ENCODE measurements at places on chromosomes 6 and 20.

GRCh38 chr6:53440336-53440945 lies 91.7 kb upstream of the ELOVL5 start:
- peak; percentile 53 for DNase-seq

DNA sequence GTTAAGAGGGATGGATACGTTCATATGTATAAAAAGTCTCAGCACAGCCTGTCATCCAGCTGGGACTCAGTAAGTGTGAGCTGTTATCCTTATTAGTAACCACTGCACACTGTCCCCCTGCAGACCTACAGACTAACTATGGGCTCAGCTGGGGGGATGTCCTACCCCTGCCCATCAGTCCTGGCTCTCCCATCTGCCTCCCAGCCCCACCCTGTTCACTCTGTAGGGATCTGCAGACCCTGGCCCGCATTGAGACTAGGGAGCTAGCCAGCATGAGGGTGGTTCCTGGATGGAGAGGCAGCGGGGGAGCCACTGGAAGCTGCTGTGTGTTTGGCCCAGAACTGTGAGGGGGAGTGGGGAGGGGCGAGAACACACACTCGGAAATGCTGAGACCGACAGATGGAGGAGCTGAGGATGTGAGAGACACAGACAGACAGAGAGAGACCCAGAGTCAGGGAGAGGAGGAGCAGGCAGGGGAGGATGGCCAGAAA lies 17.1 kb downstream of the XKR7 start:
- DNase-seq: no peak

GRCh38 chr6:87588756-87589407 lies 905 bp downstream of the RARS2 start:
- DNase-seq: peak; percentile 5

DNA sequence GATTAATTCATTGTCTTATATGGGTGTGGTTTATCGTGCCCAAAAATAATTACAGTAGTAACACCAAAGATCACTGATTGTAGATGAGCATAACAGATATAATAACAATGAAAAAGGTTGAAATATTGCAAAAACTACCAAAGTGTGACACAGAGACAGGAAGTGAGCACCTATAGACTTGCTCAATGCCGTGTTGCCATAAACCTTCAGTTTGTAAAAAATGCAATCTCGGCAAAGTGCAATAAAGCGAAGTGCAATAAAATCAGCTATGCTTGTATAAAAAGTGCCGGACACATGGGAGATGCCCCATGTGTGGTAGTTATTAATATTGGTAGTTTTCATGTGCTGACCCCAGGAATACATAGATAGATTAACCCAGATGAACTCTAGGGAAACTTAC lies 192.6 kb downstream of the NRN1 start:
- no peak for DNase-seq

GRCh38 chr6:136469154-136469553 lies 81.1 kb downstream of the MAP7 start:
- no peak for DNase-seq

DNA sequence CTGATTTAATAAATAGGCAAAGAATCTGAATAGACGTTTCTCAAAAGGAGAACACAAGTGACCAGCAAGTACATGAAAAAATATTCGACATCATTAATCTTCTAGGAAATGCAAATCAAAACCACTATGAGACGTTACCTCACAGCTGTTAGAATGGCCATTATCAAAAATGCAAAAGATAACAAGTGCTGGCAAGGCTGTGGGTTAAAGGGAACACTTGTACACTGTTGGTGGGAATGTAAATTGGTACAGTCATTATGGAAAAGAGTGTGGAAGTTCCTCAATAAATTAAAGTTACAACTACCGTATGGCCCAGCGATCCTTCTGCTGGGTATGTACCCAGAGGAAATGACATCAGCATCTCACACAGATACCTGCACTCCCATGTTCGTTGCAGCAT lies 253.9 kb upstream of the BMP2 start:
- DNase-seq: no peak

DNA sequence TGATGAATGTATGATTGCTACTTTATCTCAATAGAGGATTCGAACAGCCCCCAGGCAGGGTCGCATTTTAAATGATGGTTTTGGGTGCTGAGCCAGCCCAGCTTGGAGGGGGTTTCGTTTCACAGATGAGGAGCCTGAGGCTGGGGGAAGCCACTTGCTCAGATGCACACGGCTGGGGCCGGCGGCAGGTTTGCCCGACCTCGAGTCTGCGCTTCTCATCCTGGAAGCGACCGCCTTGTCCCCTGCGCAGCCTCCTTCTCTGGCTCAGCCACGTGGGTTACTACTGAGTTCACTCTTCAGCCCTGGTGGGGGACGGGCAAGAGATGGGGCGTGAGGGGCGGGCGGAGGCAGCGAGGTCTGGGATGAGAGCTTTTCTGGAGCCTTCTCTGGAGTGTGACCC lies 25.3 kb downstream of the NTSR1 start:
- no peak for DNase-seq

GRCh38 chr6:136284909-136285308 lies 4.7 kb downstream of the BCLAF1 start:
- DNase-seq: peak; percentile 58

DNA sequence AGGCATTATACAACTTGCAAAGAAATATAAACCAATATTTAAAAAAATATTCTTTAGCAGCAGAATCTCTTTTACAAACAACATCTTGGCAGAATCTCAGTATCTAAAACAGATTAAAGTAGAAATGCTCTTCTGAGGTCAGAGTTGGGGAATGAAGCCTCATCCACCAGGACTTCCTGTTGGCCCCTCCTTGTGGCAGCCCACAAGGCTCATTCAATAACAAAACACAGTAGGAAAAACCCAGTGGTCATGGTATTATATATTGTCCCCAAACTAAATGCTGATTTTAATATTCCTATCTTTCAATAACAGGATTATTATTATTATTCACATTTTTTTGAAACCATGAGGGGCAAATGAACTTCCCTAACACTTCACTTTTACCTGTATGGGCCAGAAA lies 368.6 kb downstream of the BTBD9 start:
- no peak for DNase-seq

GRCh38 chr6:96237638-96238347 lies 222.0 kb downstream of the FUT9 start:
- no peak for DNase-seq

GRCh38 chr6:158787395-158787794 lies 31.8 kb downstream of the EZR start:
- DNase-seq: no peak

DNA sequence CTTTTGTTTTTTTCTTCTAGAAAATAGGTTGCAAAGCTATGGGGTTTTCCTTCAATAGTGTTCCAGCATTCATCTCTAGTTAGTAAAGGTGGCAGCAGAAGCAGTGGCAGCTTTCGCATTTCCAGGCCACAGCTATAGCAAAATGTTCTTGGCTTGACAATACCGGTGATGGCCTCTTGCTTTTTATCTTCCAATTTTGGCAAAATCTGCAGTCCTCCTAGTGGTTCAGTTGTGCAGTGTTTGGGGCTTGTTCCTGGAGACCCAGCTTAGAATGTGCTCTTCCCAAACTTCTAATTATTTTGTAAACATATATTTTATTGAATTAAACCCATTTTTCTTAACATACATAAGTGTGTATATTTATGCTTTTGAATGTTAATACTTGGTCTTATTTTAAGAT lies 370.6 kb upstream of the MAN1A1 start:
- no peak for DNase-seq

- DNase-seq: peak; percentile 67
Observed at GRCh38 chr6:36679043-36679833, 724 bp downstream of the CDKN1A start.

GRCh38 chr20:50126662-50127061 lies 13.7 kb upstream of the UBE2V1 start:
- no peak for DNase-seq

DNA sequence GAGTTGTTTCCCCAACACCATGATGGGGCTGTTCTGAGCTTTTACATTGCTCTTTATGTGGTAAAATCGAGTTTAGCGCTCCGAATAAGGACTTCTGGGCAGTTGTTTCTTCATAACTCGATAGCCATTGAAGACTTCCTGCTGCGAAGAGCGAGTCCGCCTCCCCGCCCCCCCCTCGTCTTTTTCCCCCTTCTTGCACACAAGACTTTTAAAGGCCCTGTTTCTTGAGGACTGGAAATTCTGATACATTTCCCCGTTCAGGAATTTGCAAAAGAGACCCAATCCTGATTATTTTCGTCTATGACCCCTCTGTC lies 1.5 kb upstream of the CITED2 start:
- DNase-seq: peak; percentile 28

DNA sequence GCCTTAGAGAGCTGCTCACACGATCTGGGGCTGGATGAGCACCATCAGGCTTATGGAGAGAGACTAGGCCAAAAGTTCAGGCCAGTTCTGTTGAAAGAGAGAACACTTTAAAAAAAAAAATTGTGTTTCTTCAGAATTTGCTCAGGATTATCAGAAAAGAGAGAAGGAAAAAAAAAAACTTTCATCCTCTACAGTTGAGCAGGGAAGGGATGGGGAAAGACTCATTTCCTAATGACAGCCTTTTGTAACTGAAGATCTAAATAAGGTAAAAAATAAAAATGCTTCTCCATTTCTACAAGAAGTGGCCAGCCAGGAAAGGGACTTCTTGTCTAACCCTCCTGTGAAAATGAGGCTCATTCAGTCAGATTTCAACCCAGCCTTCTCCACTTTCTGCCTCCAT lies 134.8 kb downstream of the LY86 start:
- no peak for DNase-seq

DNA sequence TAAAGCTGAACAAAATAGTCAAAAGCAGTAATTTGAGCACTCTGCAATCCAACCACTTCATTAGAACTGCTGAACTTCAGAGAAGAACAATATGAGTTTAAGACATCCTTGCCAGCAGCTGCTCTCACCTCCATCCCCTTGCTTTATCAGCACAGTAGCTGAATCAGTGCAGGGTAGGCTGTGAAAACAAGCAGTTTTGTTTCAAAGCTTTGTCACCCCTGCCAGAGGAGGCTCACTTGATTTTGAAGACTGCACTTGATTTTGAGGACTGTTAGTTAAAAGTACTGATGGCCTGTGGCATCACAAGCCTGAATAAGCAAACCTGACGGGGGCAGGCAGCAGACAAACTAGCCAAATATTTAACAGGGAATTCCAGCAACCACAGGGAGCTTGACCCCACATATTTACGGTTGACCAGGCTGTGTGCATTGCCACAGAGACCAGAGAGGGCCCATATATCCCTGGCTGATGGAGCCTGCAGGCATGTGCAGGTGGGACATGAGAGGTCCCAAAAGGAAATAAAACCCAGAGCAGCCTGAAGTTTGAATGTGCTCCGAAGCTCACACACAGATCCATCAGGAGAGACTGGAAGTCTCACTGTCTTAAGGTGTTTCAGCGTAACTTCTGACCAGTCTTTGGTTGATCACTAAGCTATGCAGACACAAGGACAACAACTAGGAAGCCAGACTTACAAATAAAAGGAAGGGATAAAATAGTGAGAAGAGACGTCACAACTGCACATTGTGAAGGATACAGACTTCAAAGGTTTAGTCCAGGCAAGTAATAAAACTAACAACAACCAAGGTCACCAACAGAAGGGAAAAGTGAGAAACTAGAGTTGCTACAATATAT lies 97.4 kb downstream of the PDSS2 start:
- DNase-seq: no peak

GRCh38 chr6:139114746-139115145 lies 20.1 kb upstream of the HECA start:
- DNase-seq: no peak
